ENCODE measurements at places on chromosomes 7 and 10.

GRCh38 chr7:109284943-109285342, 715.3 kb downstream of the DNAJB9 start:
- H3K4me1 ChIP-seq: no peaks in the 10 kb centered on the region
- DNase-seq: no peak
- no peak overlapping the region for H3K27ac ChIP-seq
- no peak overlapping the region for H3K4me3 ChIP-seq

DNA sequence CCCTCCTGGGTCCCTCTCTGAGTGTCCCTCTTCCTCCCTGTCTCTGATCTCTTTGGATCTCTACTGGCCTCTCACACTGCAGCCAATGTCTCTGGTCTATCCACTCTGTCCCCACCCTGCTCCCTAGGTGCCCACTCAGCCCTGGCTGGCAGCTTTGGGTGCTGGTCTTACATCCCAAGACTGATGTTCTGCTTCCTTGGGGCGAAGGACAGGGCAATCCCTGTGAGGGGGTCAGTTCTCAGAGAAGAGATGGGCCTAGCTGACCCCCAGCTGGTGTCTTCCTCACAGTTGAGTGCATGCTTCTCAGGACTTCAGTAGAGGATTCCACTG, 51.7 kb upstream of the CAMK2B start:
- peaks cover 2% of the 10 kb centered on the region for H3K4me1 ChIP-seq
- peaks cover 2% of the 10 kb centered on the region for H3K27me3 ChIP-seq
- peaks cover 4% of the 10 kb centered on the region for H3K36me3 ChIP-seq
- no peak for DNase-seq
- no peak overlapping the region for H3K27ac ChIP-seq

DNA sequence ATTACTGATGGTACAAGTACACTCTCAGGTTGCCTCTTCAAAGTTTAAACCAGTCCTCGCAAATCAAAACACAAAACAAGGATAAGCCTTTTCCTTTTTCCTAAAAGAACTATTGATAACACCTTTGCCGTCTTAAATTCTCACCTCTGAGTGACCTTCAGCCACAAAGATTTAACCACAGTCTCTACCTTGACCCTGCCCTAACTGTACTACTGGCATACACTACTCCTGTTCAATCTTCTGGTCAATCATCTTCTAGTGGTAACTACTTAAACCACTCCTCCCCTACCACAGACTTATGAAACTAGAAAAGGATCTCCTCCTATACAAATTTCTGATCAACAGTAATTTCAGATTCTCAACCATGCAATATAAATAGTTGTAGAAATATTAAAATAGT, 15.1 kb downstream of the UPF2 start:
- H3K4me1 ChIP-seq: peaks cover 4% of the 10 kb centered on the region
- H3K27ac ChIP-seq: no peak overlapping the region
- DNase-seq: no peak

DNA sequence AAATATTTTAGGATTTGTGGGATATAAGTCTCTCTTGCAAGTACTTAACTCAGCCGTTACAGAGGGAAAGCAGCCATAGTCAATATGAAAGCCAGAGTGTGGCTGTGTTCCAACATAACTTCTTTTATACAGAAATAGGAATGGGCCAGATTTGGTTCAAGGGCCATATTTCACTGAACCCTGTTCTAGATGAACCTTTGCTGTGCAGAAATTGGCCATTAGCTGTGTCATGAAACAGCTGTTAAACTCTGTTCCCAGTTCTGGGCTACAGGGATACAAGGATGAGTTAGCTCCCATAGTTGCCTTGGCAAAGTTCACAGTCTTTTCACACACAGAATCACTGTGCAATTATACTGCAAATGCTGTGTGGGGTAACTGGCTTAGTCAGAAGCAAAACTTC, 213.9 kb upstream of the LRRN3 start:
- peaks cover under 1% of the 10 kb centered on the region for H3K4me1 ChIP-seq
- no peaks in the 10 kb centered on the region for H3K27me3 ChIP-seq
- no peak overlapping the region for H3K4me3 ChIP-seq
- DNase-seq: no peak
- H3K27ac ChIP-seq: no peak overlapping the region

DNA sequence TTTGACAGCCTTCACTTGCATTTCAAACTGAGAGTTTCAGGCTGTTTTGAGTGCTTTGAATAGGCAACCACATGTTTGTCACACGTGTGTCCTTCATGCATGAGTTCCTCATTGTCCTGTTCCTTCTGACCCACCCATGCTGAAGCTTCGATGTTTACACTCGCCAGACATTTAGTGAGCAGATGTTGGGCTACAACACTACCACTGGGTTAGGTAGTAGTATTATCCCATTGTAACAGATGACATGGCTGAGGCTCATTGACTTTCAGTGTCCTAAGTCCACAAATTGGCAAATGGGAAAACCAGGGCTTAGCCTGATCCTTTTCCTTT, 456.1 kb downstream of the PHTF2 start:
- no peaks in the 10 kb centered on the region for H3K27me3 ChIP-seq
- H3K4me1 ChIP-seq: no peaks in the 10 kb centered on the region
- no peaks in the 10 kb centered on the region for H3K36me3 ChIP-seq
- no peak overlapping the region for H3K4me3 ChIP-seq
- no peak for DNase-seq

- no peak overlapping the region for H3K27ac ChIP-seq
- no peak overlapping the region for H3K4me3 ChIP-seq
- no peaks in the 10 kb centered on the region for H3K4me1 ChIP-seq
Observed at GRCh38 chr7:91020636-91021385, 243.4 kb upstream of the FZD1 start.
